A549 treated with AZD2906 at 1 μM for 4 hours (cell line): ENCODE measurements at places on chromosomes 5 and 9. TPM values are rescaled to one million over a fixed set of nuclear protein-coding genes. Genes with fewer than 3 reads are reported as not detected.

LRSAM1 gene
- total RNA-seq, result 8.0 to 9.9 TPM (median 9.6 TPM) in 5 replicates

LURAP1L gene
- 23.7 to 28.8 TPM (median 26.7 TPM) in 5 replicates for total RNA-seq

DMRT3 gene
- 0.03 TPM in 1 of 5 replicates, not detected in the others for total RNA-seq

SEMA4D gene
- total RNA-seq, result 4.3 to 5.0 TPM (median 4.9 TPM) in 5 replicates

MACROH2A1 gene
- 172 to 199 TPM (median 195 TPM) in 5 replicates for total RNA-seq

SVEP1 gene
- total RNA-seq, result 1.5 to 1.8 TPM (median 1.7 TPM) in 5 replicates

SLC34A3 gene
- 0.03 to 0.15 TPM (median 0.10 TPM) in 4 of 5 replicates, not detected in the other for total RNA-seq

AFAP1L1 gene
- 12.3 to 15.7 TPM (median 15.4 TPM) in 5 replicates for total RNA-seq

SAXO1 gene
- not detected in 5 replicates for total RNA-seq
